ENCODE measurements at places on chromosomes 1 and 21.

DNA sequence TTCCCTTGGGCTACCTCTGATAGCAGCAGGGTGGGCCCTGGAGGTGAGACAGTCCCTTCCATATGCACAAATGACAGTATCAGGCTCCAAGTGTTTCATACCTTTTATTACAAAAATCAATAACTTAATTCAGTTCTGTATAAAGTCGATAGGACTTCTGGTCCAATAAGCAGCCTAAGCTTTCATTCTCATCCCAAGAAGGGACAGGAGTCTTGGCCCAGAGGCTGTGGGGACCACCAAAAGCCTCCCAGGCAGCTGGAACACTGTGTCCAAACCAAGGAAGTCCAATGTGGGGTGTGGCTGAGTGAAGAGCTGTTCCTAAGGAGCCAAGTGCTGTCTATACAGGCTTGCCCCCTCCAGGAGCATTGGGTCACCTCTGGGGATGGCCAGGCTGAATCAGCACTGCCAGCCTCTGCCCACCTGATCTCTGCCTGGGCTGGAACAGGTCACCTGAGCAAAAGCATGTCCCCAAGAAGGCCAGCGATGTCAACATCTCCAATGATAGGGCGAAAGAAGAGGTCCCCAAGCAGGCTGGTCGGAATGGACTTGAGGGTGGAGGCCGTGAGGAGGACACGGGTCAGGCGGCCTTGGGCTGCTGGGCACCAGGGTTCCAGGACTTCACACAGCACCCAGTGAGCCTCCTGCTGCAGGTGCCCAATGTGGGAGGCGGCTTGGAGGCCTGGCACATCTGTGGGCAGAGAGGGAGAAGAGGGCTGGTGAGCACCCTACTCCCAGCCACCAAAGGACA, 2.2 kb downstream of the NR0B2 start:
- no peak for DNase-seq

DNA sequence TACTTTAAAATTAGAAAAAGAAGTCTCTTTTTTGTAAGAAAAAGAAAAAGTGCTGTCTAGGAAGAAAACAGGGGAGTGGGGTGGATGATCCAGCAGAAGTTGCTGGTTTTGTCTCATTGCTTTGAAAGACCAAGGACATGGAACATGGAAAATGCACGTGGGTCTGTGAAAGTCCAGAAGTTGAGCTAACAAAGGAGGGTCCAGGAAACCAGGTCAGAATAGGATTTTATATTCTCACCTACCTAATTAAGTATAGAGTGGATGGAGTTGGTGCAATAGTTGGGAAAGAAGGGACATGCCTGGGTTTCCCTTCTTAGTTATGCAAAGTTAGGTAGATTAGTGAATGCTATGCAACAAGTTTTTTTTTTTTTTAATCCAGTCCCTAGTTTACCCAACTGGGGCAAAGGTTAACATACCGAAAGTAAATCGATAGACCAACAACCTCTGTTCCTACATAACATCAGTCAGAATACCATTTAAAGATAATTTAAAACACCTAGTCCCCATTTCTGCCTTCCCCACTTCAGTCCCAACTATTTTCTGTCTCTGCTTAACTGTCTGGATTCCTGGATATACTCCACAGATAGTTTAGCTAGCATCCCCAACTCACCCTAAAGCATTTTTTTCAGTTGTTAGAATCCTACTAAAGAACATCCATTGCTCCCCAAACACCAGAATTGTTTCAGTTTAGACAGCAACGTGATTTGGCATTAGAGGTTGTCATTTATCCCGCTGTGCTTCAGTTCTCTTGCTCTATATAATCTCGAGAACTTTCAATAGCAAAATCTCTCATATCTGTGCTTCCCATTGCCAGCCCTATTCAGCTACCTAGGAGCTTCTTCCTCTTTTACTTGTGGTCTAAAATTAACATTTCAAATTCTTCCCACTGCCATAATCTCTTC, 105.7 kb upstream of the PLPPR5 start:
- no peak for DNase-seq

DNA sequence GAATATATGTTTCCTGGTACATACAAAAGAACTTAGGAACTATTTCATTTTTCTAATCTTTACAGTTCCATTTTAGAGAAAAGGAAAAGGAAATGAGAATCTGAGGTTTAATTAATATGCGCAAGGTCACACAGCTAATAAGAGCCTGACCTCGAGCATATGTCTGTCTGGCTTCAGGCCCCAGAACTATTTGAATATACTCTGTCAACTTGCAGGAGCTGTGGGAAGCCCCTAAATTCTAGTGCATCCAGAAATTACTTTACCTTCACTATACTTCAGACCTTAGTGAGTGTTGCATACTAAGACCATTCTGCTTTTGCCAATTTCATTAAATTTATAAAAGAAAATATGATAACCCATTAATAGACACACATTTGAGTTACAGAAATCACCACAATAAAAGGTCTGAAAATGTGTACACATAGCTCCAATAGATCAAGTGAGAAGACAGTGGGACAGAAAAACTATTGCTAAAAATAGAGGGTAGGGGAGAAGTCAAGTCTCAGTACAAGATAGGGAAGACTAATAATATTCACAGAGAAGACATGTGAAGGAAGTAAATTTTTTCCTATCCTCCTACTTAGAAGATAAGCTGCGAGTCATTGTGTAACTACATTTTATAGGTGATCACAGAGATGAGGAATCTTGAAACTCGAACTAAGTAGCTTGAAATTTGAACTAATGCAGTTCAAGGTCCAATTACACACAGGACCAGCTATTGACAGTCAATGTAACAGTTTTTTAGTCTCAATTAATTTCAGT, 3.8 kb downstream of the RGS13 start:
- no peak for DNase-seq

DNA sequence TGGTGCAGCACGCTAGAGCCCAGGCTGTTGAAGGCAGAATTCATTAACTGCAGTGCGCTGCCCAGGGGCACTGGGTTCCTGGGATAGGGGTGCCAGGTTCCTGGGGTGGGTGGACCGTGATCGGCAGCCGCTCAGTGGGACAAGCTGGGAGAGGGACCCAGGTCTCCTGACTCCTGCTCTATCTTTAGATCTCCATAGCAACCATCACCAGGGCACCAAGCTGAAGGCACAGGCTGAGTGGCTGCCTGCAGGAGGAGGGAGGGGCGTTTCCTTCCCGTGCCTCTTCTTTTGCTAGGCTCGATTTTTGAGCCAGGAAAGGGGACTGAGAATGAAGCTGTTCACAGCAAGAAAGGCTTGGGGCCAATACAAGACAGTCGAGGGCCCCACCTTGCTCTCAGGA, 20.9 kb upstream of the CDCP2 start:
- DNase-seq = peak; percentile 18

- DNase-seq = no peak
Measured at GRCh38 chr1:22201023-22201422, 58.1 kb upstream of the WNT4 start.

DNA sequence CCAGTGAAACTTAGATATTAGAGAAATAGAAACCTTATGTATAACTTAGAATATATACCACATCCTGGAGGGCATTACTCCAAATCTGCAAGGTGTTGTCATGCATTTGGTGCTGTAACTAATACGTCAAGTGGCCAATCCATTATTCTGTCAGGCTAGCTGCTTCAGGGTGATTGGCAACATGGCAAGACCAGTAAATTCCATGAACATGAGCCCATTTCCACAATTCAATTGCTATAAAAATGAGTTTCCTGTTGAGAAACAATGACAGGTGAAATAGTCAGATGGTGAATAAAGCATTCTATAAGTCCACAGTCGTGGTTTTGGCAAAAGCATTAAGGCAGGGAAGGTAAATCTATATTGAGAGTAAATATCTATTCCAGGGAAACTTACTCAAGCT, 566.0 kb downstream of the ADGRL2 start:
- DNase-seq = no peak

- DNase-seq = peak; percentile 10
Measured at GRCh38 chr1:198929961-198930599, 291.2 kb downstream of the PTPRC start.
